Fibroblast of lung (primary cell): ENCODE measurements at places on chromosomes 11 and 22. TPM values are rescaled to one million over a fixed set of nuclear protein-coding genes. Genes with fewer than 3 reads are reported as not detected.

DNA sequence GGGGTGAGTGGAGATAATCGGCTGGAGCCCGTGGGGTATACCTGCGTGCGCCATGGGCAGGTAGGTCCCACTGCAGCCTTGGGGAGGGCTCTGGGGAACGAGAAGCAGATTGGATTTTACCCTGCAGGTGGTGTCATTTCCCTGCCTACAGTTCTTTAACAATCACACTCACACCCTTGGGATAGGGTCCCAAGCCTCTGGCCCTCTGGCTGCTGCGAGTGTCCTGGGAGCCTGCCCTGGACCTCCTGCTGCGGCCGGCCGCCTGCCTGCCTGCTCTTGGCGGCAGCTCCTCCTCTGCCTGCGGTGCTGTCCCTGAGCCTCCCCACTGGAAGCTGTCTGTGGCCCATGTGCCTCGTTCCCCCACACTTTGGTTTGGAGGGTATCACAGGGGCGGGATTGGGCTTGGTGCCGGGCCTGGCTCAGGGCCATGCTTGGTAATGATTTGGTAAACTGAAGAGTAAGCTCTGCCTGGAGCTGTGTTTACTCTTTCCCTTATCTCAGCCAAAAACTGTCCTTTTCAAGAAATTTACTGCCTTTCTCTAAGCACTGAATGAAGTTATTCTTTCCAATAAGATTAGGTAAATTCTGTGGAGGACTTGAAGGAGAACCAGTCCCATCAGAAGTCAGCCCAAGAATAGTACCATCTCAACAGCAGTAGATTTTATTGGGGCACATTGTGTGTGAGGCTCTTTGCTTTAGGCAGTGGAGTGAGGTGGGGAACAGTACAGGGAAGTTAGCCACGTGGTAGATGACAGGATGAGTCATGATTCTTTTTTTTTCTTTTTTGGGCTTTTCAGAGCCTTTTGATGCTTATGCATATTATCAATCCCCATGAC lies 53.7 kb downstream of the TBC1D22A start:
- DNase-seq: peak; percentile 66
- no peaks in the 10 kb centered on the region for H3K36me3 ChIP-seq
- H3K27me3 ChIP-seq: no peaks in the 10 kb centered on the region

DNA sequence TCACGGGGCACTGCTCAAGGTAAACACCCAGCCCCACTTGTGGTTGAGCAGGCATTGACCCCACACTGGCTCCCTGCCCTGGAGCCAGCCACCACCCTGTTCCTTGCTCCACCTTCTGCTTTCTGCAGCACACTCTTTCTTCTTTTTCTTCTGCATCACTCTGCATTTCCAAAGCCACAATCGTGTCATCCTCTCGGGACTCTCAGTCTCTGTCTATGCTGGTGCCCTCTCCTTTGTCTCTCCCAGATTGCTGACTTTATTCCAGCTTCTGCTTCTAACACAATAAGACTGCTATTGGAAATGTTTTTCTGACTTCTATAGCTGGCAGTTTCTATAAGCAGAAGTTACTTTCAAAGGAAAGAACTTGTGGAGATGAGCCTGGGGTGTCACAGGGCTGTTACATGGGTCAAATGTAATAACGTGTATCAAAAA lies 14.4 kb downstream of the GRAP2 start:
- no peaks in the 10 kb centered on the region for H3K27me3 ChIP-seq
- H3K36me3 ChIP-seq: no peaks in the 10 kb centered on the region
- DNase-seq: no peak
- no peaks in the 10 kb centered on the region for H3K4me1 ChIP-seq
- H3K4me3 ChIP-seq: no peak overlapping the region
- no peak overlapping the region for H3K27ac ChIP-seq

DNA sequence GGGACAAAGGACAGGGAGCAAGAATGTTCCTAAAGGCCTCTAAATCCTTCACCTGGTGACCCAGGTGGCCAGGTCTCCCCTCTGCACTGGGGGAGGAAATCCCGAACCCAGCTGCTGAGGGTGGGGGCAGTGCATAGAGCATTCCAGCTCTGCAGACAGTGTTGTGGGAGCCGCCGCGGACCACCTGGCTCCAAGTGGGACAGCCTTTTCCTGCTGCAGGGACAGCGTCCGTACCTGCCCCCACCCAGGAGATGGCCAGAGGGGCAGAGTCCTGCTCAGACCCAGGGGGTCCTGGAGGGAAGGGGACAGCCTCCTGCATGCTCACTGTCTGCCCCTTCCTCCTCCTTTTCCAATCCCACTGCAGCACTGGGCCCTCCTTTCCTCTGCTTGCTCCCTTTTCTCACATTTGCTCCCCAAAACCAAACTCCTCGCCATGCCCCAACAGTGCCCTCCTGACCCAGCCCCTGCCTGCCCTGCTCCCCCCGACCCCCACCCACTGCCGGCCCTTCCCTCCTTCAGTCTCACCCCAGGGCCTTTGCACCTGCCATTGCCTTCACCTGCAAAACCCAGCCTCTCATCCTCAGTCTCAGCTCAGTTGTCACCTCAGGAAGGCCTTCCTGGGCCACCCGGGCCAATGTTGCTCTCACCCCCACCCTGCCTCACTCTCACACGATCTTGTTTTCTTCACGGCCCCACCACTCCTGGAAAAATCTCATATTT lies 12.8 kb downstream of the PNPLA5 start:
- no peak overlapping the region for H3K27ac ChIP-seq
- no peaks in the 10 kb centered on the region for H3K36me3 ChIP-seq
- H3K4me3 ChIP-seq: no peak overlapping the region
- peaks cover 2% of the 10 kb centered on the region for H3K27me3 ChIP-seq
- H3K4me1 ChIP-seq: no peaks in the 10 kb centered on the region

GRCh38 chr11:74806267-74806666 lies 57.6 kb downstream of the RNF169 start:
- no peaks in the 10 kb centered on the region for H3K27me3 ChIP-seq
- no peak overlapping the region for H3K27ac ChIP-seq
- H3K4me1 ChIP-seq: no peaks in the 10 kb centered on the region
- DNase-seq: no peak
- no peak overlapping the region for H3K4me3 ChIP-seq
- no peaks in the 10 kb centered on the region for H3K36me3 ChIP-seq

- H3K27ac ChIP-seq: no peak overlapping the region
- no peak for DNase-seq
- H3K4me1 ChIP-seq: no peaks in the 10 kb centered on the region
Measured at GRCh38 chr11:123392844-123393243, 37.2 kb upstream of the GRAMD1B start.

DNA sequence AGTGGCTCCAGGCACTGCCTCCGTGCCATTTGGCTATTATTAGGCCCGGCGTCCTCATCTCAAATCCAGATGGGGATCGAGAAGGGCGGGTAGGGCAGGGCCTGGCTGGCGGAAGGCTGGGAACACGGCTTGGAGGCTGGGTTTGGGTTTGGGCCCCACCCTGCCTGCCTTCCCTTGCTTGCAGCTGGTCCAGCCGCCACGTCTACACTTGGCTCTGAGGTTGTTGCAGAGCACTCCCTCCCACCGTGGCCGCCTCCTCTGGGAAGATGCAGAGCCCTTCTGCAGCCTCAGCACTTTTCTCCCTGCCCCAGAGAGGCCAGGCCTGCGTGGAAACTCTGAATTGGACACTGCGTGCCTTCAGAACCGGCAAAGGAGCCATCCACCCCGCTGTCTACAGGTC lies 5.2 kb upstream of the SMTN start:
- H3K4me3 ChIP-seq: no peak overlapping the region
- H3K27me3 ChIP-seq: no peaks in the 10 kb centered on the region
- peak; percentile 93 for DNase-seq

DNA sequence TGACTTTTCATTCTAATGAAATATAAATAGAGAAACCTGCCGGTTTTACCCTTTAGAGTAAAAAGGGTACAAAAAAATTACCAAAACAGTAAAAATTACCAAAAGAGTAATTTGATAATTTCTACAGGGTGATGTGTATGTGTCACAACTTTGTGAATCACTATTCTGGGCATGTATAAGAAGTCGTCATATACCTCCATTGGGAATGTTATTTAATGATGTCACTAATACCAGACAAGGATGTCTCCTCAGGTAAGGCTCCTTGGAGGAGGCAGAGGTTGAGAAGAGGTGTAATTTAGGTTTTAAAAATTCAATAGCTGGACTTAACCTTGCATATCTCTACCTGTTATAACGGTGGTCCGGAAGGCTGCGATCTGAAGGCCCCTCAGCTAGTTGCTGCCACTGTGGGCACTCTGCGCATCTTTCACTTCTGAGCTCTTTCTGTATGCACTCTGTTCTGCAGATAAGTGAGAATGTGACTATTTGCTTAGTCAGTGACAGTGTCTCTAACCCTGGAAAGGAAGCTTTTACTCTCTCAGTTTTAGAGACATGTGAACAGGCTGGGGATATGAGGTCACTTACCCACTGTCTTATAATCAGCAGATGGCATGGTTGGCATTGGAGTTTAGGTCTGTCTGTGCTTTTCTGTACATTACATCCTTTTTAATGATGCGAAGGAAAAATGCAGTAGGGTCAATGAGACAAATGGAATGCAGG lies 987 bp upstream of the NCR3LG1 start:
- H3K27me3 ChIP-seq: no peaks in the 10 kb centered on the region
- no peaks in the 10 kb centered on the region for H3K4me1 ChIP-seq
- H3K4me3 ChIP-seq: no peak overlapping the region
- no peak overlapping the region for H3K27ac ChIP-seq

Gene FAM89B
- total RNA-seq: 17.5 and 23.4 TPM in 2 replicates

DNA sequence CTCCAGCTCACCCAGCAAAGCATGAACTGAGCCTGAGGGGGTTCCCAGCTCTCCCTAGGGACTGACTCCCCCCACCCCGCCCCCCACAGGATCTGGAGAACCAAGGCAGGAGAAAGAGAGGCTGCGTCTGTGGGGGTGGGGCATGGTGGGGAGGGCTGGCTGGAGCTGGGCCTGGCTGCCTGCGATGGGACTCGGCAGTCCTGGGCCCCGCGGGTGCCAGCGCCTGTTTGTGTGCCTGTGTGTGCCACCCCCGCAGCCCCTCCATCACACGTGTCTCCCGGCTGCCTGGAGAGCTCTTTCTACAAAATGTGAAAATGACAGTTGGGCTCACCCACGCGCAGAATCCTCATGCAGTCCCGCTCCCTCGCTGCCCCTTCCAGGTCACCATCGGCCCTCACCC lies 46.8 kb downstream of the CACNA1I start:
- no peak overlapping the region for H3K4me3 ChIP-seq
- no peaks in the 10 kb centered on the region for H3K4me1 ChIP-seq
- no peaks in the 10 kb centered on the region for H3K27me3 ChIP-seq
- no peak overlapping the region for H3K27ac ChIP-seq
